ENCODE measurements at places on chromosomes 1 and 21.

- no peak for DNase-seq
Observed at GRCh38 chr1:184407816-184408510, 21.1 kb downstream of the C1orf21 start.

GRCh38 chr1:30450148-30450817 lies 273.1 kb downstream of the MATN1 start:
- peak; percentile 3 for DNase-seq

DNA sequence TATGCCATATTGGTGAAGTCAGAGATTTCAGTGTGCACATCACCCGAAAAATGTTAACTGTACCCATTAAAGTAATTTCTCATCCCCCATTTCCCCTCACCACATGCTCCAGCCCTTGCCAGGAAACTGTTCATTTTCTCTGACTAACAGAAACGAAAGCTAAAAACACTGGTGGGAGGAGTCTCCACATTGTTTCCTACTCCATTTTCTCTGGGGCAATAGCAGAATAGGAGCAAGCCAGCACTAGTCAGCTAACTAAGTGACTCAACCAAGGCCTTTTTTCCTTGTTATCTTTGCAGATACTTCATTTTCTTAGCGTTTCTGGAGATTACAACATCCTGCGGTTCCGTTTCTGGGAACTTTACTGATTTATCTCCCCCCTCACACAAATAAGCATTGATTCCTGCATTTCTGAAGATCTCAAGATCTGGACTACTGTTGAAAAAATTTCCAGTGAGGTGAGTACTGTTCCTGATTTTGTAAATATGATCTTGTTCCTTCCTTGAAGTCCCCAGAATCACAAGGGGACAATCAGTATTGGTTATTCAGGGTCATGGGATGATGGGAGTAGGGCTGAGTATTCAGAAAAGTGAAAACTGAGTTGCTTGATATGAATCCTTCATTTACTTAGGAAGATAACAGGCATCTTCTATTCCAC lies at the start of gene IFI16:
Gene IFI16 (plus strand): TSS at position 204 of the 658 bp plus-strand sequence. CDS start 4,774 bp downstream, outside the sequence.
- DNase-seq, result peak; percentile 53

DNA sequence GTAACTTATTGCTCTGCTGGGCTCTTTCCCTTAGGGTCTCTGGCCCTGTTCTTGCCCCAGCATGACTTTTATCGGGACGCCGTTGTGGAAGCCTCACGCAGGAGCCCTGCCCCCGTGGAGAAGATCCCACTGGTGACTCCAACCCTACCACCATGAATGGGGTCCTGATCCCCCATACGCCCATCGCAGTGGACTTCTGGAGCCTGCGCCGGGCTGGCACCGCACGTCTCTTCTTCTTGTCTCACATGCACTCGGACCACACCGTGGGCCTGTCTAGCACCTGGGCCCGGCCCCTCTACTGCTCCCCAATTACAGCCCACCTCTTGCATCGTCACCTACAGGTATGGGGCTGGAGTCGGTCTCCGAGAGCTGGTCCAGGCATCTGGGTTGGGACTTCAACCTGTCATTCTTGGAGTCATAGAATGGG lies 322 bp downstream of the DCLRE1B start:
- DNase-seq, result peak; percentile 34

GRCh38 chr21:33390479-33390878 lies 12.7 kb upstream of the IFNGR2 start:
- no peak for DNase-seq

DNA sequence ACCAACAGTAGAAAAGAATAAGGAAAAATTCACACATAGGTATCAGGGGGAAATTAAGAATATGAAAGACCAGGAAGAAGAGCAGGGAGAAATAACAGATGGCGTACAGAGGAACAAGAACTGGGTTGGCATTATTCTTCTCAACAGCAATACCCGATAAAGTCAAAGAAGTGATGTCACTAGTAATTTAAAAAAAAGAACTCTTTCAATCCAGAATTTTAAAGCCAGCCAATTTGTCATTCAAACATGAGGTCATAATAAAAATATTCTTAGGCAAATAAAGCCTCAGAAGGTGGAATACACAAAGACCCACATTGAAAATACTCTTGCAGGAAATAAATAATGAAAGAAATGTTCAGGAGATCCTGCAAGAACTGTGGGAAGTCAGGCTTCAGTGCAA lies 8.8 kb downstream of the NCMAP start:
- DNase-seq, result no peak

DNA sequence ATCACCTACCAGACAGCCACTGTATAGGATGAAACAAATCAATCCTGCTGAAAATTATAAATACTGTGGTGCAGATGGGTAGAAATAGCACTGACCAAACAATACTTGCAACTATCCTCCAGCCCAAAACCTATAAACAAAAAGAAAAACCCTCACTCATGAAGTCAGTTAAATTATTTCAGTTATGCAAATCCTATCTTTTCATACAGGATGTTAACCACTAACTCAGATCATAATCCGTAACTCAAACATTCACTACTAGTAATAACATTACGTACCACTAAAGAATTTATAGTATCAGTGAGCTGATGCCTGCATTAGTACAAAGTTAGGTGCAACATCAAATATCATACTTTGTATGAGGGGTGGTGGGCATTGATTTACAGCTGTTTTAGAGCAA lies 2.6 kb downstream of the NDC1 start:
- peak; percentile 23 for DNase-seq

- peak; percentile 99 for DNase-seq
Observed at GRCh38 chr1:212857992-212858460, at the start of gene FLVCR1. FLVCR1 (plus strand) TSS chr1:212858275; CDS start chr1:212858453, 178 bp downstream.

DNA sequence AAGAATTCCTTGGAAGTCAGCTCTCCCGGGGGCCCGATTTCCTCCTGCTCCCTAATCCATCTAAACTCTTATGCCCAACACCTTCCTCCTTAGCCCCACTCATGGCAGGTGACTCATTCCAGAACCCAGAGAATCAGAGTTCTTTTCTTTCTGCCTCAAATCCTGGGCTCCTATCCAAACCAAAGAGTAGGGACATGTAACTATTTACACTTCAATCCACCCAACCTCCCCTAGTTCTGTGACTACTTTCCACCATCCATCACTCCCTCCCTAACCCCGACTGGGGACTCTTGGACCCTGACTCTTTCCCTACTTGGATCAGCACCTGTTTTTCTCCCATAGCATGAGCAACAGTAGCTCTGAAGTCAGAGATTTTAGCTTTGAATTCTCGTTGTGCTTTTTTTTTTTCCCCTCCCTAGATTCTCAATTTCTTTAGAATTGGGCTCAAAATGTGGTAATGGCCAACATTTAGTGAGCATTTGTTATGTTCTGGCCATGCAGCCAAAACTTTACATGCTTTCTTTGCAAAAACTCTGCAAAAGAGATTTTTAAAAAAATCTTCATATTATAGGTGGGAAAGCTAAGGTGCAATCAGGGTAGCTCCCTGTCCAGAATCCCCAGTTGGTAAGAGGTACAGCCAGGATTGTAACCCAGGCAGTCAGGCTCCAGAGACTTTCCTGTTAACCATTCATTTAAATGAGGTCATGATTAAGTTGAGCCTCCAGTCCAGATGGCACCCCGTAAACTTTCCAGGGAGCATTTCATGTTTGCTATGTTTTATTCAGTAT lies 7.5 kb upstream of the CYP4A11 start:
- DNase-seq, result no peak

GRCh38 chr1:175204330-175204729 lies 11.8 kb upstream of the KIAA0040 start:
- peak; percentile 39 for DNase-seq

GRCh38 chr1:44423591-44424537 lies 18.8 kb downstream of the RNF220 start:
- no peak for DNase-seq

- no peak for DNase-seq
Observed at GRCh38 chr1:164602101-164602422, 43.1 kb downstream of the PBX1 start.

GRCh38 chr1:194442901-194443575 lies 1256.6 kb upstream of the B3GALT2 start:
- DNase-seq, result no peak

DNA sequence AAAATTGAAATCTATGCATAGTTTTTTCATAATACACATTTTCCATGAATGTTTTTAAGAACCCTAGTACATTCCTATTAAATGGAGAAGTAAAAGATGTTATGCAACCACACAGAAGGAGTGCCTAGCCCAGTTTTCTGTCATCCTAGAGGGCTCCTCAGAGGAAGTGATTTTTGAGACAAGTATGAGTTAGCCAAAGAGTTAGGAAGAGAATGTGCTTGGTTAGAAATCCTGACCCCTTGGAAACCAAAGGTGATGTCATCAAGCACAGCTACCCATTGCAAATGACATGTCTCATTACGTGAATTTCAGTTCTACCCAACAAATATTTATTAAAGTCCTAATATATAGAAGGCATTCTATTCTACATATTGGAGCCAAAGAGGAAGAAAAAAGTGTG lies 88.9 kb upstream of the TNFSF4 start:
- DNase-seq, result no peak

DNA sequence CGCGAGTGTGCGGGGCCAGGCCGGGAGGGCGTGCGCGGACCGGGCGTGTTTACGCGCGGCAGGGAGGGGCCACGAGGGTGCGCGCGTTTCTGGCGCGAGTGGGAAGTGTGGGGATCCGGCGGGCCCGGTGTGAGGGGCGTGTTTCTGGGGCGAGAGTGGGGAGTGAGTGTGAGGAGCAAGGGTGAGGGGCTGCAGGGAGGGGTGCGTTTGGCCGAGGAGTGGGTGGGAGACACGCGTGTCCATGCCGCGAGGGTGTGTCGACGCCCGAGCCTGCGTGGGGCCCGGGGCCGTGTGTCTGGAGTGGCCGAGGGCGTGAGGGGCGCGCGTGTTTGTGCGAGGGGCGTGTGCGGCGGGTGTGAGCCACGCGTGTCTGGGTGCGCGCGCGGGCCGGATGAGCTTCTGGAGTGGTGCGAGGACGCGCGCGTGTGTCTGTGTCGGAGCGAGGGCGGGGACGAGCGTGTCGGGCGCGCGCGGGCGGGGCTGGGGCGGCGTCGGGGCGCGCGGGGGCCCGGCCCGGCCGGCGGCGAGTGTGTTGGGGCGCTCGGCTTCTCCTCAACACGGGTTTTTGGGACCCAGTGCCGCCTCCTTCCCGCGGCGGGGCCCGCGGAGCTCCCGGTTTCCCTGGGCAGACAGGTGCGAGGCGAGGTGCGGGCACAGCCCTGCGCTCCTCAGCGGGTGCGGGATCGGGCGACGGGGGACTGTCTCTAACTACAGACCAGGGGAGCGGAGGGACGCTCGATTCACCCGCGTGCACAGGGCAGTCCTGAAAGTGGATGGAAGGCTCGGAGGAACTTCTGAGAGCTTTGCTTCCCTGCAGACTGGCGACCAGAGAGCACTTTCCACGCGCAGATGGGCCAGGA lies 65.8 kb upstream of the VAMP3 start:
- DNase-seq, result no peak

GRCh38 chr1:219876798-219877209 lies 51.6 kb downstream of the SLC30A10 start:
- no peak for DNase-seq

DNA sequence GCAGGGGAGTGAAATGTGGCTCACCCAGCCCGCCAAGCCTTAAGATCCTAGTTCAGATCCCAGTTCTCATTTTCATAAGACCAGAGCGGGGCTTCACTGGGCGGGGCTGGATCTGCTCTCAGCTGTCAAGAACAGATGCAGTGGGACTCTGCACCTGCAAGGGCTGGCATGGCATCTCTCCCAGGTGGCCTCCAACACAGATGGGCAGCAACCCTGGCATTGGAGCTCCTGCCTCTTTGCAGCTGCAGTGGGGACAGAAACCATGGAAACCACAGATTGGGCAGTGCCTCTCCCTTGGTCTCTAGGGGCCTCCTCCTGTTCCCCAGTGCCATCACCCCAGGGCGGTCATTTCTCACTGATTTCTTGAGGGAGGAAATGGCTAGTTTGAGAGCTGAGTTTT lies 267.7 kb downstream of the PRDM2 start:
- no peak for DNase-seq

GRCh38 chr21:34728479-34728878 lies 59.7 kb downstream of the CLIC6 start:
- DNase-seq, result no peak
